ENCODE measurements at places on chromosomes 7 and 10. TPM values are rescaled to one million over a fixed set of nuclear protein-coding genes. Genes with fewer than 3 reads are reported as not detected.

NACAD gene
- not detected for total RNA-seq

CADPS2 gene
- 17.2 TPM for total RNA-seq

RAB18 gene
- 116 TPM for total RNA-seq

DDX50 gene
- total RNA-seq: 49.1 TPM

DNA sequence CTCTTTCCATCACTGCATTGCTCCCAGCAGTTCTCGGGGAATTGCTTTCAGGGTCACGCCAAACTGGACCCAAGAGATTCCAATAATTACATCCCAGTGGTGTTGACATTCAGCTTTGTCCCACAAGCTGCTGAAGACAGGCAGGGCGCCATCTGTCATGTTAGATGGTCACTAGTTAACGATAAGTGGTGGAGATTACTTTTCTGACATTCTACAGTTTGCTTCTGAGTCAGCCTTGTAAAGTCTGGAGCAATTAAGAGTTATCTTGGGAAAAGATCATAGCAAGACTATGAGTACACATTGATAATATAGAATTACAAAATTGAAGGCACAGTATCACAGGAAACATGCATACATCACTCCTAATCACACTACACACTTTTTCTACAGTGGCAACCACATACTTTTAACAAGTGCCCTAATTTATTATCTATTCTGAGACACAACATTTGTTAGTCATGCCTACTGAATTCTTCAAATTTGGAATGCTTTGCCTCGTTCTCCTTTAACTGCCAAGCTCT is 41.9 kb downstream of the SEMA3C start:
- DNase-seq: no peak

- no peak for DNase-seq
Observed at GRCh38 chr10:26448706-26449435, 10.7 kb downstream of the APBB1IP start.

- no peak for DNase-seq
Observed at GRCh38 chr10:112092519-112092918, 91.0 kb downstream of the GPAM start.

GRCh38 chr10:22599636-22600228 is 114.6 kb downstream of the PIP4K2A start:
- DNase-seq: no peak

DNA sequence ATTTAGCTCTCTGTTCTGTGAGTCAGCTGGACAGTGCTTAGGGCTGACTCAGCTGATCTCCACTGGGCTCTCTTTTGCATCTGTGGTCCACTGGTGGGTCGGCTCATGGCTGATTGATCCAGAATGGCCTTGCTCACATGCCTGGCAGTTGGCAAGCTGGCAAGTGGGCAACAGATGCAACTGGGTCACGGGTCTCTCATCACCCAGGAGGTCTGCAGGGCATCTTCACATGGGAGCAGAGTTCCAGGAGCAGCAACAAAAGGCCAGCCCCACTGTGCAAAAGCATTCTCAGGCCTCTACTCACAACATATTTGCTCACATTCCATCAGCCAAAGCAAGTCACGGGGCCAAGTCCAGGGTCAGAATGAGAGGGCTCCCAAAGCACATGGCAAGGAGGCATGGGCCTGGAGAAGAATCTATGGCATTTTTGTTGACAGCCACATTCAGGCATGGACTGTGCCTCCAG is 98.8 kb downstream of the OAT start:
- no peak for DNase-seq

- peak; percentile 81 for DNase-seq
Observed at GRCh38 chr7:2353936-2354185, 766 bp upstream of the EIF3B start.

DNA sequence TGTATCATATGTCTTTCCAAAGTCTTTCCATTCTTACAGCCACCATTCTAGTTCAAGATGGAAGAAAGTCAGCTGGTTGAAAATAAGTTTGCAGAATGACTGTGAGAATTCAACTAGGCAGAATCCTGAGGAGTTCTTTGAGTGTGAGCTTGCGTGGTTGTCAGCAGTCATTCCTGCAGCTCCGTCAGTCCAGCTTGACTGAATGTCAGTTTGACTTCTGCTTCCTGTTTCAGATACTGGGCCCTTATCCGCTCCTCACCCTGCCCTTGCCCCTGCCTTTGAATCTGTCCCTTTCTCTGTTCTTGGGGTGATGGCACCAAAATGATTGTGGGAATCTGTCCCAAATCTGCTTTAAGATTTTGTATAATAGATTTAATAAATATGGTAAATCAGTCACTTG is 27.8 kb downstream of the SLC26A5 start:
- DNase-seq: no peak

DNA sequence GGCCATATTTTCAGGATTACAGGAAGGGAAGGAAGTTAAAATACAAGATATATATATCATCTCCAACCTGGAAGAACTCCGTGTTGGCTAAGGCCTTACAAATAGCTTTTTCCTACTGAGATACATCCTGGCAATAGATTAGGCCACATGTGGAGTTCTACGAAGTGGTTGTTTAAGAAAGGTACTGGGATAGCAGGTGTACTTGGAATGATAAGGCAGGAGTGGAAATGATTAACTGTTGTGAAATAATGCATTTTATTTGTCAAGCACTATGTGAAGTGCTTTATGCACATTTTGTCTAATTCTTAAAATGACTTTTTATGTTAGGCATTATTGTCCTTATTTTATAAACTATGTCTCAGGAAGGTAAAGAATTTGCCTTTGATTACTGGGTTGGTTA is 18.9 kb upstream of the SMIM30 start:
- no peak for DNase-seq

Data from NCI-H460 (cell line).